RPMI7951 (cell line): ENCODE measurements at places on chromosomes 1 and 21. TPM values are rescaled to one million over a fixed set of nuclear protein-coding genes. Genes with fewer than 3 reads are reported as not detected.

GRCh38 chr1:161199506-161200139 lies 769 bp upstream of the ADAMTS4 start:
- DNase-seq: peak; percentile 37

Gene HAPLN2
- total RNA-seq: not detected in 2 replicates

DNA sequence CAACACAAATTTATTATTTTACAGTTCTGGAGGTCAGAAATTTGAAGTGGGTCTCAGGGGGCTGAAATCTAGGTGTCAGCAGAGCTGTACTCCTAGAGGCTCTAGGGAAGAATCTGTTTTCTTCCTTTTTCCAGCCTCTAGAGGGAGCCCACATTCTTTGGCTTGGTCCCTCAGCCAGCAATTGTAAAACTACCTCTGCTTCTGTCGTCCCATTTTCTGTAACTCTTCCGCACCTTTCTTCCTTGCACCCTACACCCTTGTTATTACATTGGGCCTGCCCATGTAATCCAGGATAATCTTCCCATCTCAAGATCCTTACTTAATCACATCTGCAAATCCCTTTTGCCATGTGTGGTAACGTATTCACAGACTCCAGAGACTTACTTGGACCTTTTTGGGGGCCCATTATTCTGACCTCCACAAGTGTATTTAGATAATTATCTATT lies 24.8 kb upstream of the THEM4 start:
- peak; percentile 62 for DNase-seq

- DNase-seq: no peak
Measured at GRCh38 chr21:44421901-44422840, 33.1 kb upstream of the LRRC3 start.

- DNase-seq: no peak
Measured at GRCh38 chr1:239819756-239820250, 271.9 kb upstream of the FMN2 start.
